Fibroblast of skin of left quadriceps (primary cell): ENCODE measurements at places on chromosomes 6 and 20.
A peak's percentile ranks its signal among the peaks of the same experiment; 100 is the strongest.

GRCh38 chr6:40148882-40149573, 214.8 kb upstream of the MOCS1 start:
- no peak for DNase-seq

GRCh38 chr6:33433544-33434191, 13.8 kb downstream of the SYNGAP1 start:
- DNase-seq, result no peak

DNA sequence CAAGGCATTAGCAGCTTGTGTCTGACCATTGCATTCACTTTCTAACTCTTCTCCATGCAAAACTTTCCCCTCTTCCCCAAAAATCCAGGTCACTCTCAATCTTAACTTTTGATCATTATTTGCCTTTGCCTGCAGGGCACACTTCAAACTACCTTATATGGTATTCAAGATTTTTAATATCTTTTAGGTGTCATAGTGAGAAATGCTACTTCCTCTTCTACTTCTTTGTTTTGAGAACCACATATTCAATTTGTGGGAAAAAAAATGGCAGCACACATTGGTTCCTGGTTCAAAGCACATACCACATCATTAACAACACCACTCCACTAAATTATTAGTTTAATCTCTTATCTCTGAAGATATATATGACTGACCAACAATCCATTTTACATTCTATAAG, 1267.0 kb upstream of the CITED2 start:
- DNase-seq, result no peak

DNA sequence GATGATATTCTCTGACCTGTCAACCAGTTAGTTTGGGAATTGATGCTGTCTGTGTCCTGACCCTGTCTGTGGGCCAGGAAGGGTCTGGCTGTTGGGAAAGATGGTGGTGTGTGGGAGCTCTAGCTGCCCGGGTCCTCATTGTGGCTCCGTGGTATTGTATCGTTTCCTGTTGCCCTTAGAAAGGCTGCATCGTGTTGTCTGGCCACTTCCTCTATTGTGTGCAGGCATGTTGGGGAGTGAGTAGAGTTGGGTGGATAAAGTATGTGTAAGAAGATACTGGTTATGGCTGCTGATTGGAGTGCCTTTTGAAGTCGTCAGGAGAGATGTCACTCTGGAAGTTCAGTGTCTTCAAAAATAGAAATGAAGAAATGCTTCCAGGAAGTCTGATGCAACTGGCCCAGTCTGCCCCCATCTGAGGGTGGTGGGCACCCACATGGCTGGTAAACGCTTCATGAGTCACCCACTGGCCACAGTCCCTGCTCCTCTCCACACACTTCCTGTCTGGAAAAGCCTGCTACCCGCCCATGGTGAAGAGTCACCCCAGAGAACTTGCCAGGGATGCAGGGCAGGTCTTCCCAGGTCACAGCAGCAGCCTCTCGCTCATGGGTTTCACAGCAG, 27.9 kb downstream of the PPARD start:
- peak; percentile 87 for DNase-seq

- no peak for DNase-seq
Observed at GRCh38 chr6:111764238-111765175, 108.7 kb downstream of the FYN start.

GRCh38 chr6:101545191-101545590, 151.7 kb downstream of the GRIK2 start:
- DNase-seq, result no peak

GRCh38 chr6:46491628-46492547, 639 bp upstream of the RCAN2 start:
- no peak for DNase-seq

GRCh38 chr6:112113918-112114317, 26.5 kb downstream of the FAM229B start:
- no peak for DNase-seq

GRCh38 chr6:21603082-21603952, 9.8 kb downstream of the SOX4 start:
- DNase-seq, result no peak

DNA sequence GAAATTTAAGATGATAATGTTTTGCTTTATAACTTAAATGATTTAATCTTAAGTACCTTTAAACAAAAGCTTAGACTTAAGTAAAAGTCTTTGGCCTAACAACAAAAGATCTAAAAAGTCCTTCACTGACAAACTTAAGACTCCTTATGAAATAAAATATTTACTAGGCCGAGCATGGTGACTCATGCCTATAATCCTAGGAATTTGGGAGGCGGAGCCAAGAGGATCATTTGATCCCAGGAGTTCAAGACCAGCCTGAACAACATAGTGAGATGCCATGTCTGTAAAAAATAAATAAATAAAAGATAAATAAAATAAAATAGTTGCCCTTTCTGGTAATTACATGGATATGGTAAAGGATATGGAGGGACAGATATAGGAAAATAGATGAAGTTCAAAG, 12.4 kb downstream of the KATNA1 start:
- peak; percentile 27 for DNase-seq

GRCh38 chr20:49928411-49929141, 7.6 kb upstream of the RNF114 start:
- peak; percentile 58 for DNase-seq
